ENCODE measurements at places on chromosomes 11 and 22. TPM values are rescaled to one million over a fixed set of nuclear protein-coding genes. Genes with fewer than 3 reads are reported as not detected.

The GAL3ST1 gene
- total RNA-seq, result not detected

The SCUBE2 gene
- total RNA-seq, result 0.10 TPM

The APOA4 gene
- total RNA-seq, result not detected

The TMEM191C gene
- 2.0 TPM for total RNA-seq

The ANO9 gene
- total RNA-seq, result 131 TPM

The SERPIND1 gene
- total RNA-seq, result not detected

The ANO3 gene
- not detected for total RNA-seq

The SNX15 gene
- 20.8 TPM for total RNA-seq

The CPSF7 gene
- 94.7 TPM for total RNA-seq

- H3K27ac ChIP-seq, result no peak overlapping the region
- no peak overlapping the region for H3K4me3 ChIP-seq
- no peak for DNase-seq
- H3K4me1 ChIP-seq, result no peaks in the 10 kb centered on the region
- H3K27me3 ChIP-seq, result no peaks in the 10 kb centered on the region
Measured at GRCh38 chr11:13907678-13908077, 54.8 kb upstream of the SPON1 start.

DNA sequence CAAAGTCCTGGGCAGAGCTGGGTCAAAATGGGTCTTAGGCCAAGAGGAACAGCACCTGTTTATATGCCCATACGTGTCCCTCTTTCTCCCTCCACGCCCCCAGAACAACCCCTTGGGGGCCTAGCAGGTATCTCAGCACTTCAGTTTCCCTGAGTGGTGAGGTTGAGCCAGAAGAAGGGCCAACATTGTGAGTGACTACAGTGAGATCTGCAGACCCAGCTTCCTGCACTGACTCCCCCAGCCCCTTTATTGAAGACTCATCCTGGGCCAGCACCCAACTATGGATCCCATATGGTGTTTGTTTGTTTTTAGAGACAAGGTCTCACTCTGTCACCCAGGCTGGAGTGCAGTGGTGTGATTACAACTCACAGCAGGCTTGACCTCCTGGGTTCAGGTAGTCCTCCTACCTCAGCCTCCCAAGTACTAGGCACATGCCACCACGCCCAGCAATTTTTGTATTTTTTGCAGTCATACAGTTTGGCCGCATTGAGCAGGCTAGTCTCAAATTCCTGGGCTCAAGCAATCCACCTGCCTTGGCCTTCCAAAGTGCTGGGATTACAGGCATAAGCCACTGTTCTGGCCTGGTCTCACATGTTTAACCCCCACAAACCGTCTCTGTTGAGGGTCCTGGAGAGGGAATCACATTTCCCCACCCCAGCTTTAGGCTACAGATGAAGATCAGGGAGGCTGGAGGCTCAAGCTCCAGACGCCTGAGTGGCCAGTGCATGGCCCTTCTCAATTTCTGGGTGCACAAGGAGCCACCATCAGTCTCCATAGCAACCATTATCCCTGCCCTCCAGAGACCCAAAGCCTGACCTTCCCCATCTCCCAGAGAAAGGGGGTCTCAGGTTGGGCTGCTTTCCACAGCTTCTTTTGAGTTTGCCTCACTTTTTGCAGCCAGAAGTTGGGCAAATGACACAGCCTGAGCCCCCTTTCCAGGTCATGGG is 1.7 kb upstream of the LARGE2 start:
- no peaks in the 10 kb centered on the region for H3K36me3 ChIP-seq
- H3K4me3 ChIP-seq, result peak overlapping the region; percentile 89
- peak; percentile 3 for DNase-seq
- peak overlapping the region; percentile 47 for H3K27ac ChIP-seq
- H3K27me3 ChIP-seq, result no peaks in the 10 kb centered on the region
- peaks cover 44% of the 10 kb centered on the region for H3K4me1 ChIP-seq

GRCh38 chr11:118139578-118139977 is 13.0 kb downstream of the SCN4B start:
- no peak overlapping the region for H3K27ac ChIP-seq
- H3K36me3 ChIP-seq, result peaks cover 9% of the 10 kb centered on the region

- H3K36me3 ChIP-seq, result no peaks in the 10 kb centered on the region
- H3K27me3 ChIP-seq, result no peaks in the 10 kb centered on the region
- no peak overlapping the region for H3K4me3 ChIP-seq
- H3K27ac ChIP-seq, result no peak overlapping the region
- H3K4me1 ChIP-seq, result peaks cover 17% of the 10 kb centered on the region
Measured at GRCh38 chr22:36768616-36769015, 7.3 kb downstream of the IFT27 start.

DNA sequence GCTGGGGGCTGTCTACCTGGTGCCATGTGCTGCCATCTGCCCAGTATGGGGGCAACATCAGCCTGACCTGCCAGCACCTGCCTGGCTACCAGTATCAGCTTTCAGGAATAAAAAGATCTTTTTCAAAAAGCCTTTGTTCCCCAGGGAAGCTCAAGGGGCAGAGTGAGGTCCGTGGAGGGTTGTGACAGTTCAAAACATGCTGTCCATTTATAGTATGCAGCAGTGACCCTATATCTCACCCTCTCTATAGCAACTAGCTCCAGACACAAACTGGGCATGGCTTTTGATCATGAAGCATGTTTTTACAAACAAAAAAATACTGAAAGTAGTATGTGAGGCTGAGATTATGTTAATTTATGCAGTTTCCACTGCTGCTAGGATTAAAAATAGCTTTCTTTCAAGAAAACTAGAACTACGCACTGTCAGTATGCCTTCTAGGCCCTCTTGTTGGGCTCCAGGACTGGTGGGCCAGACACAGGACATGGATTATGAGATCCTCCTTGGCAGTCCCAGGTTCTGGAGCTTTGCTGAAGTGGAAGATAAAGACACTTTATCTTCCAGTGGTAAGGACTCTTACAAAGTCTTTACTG is 23.4 kb downstream of the NAV2 start:
- no peak overlapping the region for H3K4me3 ChIP-seq
- H3K36me3 ChIP-seq, result peaks cover 4% of the 10 kb centered on the region
- no peaks in the 10 kb centered on the region for H3K4me1 ChIP-seq
- no peak overlapping the region for H3K27ac ChIP-seq
- peaks cover 10% of the 10 kb centered on the region for H3K27me3 ChIP-seq
- no peak for DNase-seq

DNA sequence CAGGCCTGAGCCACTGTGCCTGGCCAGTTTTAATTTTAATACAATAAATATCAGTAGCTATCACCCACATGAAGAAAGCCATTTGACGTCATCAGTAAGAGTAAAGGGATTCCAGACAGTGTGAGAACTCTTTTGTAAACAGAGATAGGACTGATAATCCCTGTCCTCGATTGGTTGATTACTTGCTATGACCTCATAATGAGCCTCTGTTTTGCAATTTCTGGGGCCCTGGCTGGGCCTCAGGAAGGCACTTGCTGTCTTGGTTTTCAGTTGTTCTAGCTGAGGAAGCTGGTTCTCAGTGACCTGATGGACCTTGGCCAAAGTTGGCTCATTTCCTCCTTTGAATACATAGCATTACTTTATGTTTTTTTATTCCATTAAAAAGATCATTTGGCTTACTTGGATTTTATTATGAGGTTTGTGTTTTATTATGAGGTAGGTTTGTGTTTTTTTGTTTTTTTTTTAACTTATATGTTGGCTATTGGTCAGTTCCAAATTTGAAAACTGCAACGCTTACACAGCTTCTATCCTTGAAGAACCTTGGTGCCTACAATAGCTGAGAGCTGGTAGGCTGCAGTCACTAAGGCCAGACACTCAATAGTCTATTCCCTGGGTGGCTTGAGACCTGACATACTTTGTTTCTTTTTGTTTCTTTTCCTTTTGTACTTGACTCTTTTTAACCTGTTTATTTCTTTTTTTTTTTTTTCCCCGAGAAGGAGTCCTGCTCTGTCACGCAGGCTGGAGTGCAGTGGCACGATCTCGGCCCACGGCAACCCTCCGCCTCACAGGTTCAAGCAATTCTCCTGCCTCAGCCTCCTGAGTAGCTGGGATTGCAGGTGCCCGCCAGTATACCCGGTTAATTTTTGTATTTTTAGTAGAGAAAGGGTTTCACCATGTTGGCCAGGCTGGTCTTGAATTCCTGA is 20.0 kb downstream of the MARK2 start:
- H3K36me3 ChIP-seq, result no peaks in the 10 kb centered on the region
- no peak overlapping the region for H3K4me3 ChIP-seq
- H3K27me3 ChIP-seq, result no peaks in the 10 kb centered on the region
- peak overlapping the region; percentile 75 for H3K27ac ChIP-seq
- no peak for DNase-seq

DNA sequence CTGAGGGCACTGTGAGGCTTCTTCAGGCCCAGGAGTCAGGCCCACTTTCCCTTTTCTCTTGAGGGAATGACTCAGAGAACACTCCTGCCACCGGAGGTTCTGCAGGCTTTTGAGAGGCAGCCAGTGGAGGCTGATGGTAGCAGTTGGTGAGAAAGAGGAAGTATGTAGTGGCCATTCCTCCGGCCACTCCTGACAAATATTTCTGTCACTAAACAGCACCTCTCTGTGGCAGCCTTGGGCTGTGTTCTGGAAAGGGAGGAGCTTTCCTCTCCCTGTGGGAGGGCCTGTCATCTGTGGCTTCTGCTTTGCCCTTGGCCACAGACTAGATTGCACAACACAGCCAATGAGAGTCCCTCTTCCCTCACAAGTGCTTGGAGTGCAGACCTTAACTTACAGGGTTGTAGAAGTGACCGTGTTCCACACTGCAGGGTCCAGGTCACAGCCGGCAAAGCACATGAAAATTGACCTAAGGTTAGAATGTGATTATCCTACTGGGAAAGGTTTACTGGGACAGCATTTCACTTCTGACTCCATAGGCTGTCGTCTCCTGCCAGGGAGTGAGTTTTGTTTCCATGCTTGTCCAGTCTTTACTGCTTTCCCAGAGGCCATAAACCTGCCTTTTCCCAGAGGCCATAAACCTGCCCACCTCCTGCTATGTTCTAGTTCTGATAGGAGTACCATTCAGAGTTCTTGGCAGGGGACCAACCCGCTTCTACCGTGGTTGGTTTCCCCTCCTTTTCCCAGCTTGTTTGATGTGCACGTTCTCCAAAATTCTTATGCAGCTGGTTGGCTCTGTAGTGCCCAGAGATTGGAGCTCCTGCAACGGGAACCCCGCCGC is 33.3 kb downstream of the MARK2 start:
- peaks cover 3% of the 10 kb centered on the region for H3K36me3 ChIP-seq
- H3K27ac ChIP-seq, result no peak overlapping the region
- H3K27me3 ChIP-seq, result no peaks in the 10 kb centered on the region
- H3K4me3 ChIP-seq, result peak overlapping the region; percentile 3

GRCh38 chr11:131583938-131584337 is 213.5 kb downstream of the NTM start:
- no peak overlapping the region for H3K27ac ChIP-seq
- no peak overlapping the region for H3K4me3 ChIP-seq
- H3K36me3 ChIP-seq, result no peaks in the 10 kb centered on the region

DNA sequence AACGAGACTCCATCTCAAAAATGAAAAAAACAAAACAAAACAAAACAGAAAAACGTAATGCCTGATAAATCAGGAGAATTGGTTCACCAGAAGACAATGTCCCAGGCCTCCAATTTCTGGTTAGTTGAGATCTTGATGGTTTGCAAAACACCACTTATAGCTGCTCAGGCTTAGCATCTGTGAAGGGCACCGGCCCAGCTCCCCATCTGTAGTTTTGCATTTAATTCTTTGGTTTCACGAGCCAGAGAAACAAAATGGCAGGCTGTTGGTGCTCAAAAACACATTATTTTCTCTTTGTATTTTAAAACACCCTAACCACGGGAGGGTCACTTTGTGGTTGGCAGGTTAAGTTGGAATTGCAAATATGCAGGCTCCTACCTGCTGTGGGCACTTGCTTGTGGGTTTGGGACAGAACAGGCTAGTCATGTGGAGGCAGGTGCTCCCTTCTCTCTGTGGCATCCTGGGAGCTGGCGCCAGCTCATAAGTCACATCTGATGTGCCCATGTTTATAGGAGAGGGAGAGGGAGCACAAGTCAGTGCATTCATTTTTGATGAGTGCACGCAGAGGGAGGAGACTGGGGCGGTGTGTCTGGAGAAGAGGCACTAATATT is 145.9 kb downstream of the CEP164 start:
- H3K27ac ChIP-seq, result no peak overlapping the region
- peaks cover 42% of the 10 kb centered on the region for H3K27me3 ChIP-seq
- peaks cover 5% of the 10 kb centered on the region for H3K4me1 ChIP-seq

DNA sequence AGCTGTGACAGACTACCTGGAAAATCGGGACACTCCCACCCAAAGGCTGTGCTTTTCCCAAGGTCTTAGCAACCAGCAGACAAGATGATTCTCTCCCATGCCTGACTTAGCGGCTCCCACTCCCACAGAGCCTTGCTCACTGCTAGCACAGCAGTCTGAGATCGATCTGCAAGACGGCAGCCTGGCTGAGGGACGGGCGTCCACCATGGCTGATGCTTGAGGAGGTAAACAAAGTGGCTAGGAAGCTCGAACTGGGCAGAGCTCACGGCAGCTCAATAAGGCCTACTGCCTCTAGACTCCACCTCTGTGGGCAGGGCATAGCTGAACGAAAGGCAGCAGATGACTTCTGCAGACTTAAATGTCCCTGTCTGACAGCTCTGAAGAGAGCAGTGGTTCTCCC is 84.9 kb downstream of the SMCO4 start:
- no peak overlapping the region for H3K4me3 ChIP-seq
- H3K27ac ChIP-seq, result no peak overlapping the region
- no peaks in the 10 kb centered on the region for H3K36me3 ChIP-seq

DNA sequence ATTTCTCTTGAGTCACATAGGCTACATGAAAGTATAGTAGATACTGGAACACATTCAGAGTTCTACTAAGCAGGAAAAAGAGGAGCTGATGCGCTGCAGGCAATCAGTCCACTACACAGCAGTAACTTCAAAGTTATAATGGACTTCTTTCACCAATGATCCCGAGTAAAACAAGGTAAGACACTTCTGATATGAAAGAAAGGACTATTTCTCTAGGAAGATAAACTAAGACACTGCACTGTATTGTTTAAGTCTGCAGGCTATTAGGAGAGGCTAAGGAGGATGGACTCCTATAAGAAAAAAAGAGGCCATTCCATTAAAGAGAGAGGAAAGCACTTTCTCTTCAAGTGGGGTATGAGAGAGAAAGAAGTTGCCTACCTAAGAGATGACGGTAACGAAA is 31.6 kb upstream of the ARL14EP start:
- H3K4me1 ChIP-seq, result peaks cover 2% of the 10 kb centered on the region
- peaks cover 13% of the 10 kb centered on the region for H3K27me3 ChIP-seq
- H3K36me3 ChIP-seq, result no peaks in the 10 kb centered on the region
- H3K27ac ChIP-seq, result no peak overlapping the region
- H3K4me3 ChIP-seq, result no peak overlapping the region
- DNase-seq, result no peak

- peaks cover 44% of the 10 kb centered on the region for H3K27me3 ChIP-seq
- H3K36me3 ChIP-seq, result peaks cover 4% of the 10 kb centered on the region
- peaks cover 7% of the 10 kb centered on the region for H3K4me1 ChIP-seq
- DNase-seq, result no peak
Measured at GRCh38 chr11:72598906-72599305, 75.3 kb downstream of the PDE2A start.

GRCh38 chr11:35651263-35651662 is 11.3 kb upstream of the TRIM44 start:
- peaks cover 72% of the 10 kb centered on the region for H3K27me3 ChIP-seq
- no peak for DNase-seq
- peaks cover 4% of the 10 kb centered on the region for H3K36me3 ChIP-seq

DNA sequence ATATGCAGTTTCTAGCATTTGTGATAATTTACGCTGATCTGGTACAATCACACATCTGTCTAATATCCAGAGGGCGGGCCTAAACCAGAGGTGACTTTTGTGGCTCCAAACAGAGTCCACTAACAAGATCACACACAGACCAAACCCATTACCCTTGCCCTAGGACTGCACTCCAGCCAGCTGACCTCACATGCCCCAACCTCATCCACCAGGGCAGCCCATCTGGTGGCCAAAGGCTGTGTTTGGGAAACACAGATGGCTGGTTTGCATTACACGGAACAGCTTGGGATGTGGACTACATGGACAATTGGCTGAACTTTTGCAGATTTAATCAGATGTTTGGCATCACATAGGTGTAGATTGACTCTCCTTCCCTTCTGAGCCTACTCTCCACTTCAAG is 228.2 kb downstream of the GRIK4 start:
- H3K27ac ChIP-seq, result no peak overlapping the region
- DNase-seq, result no peak
- peaks cover 2% of the 10 kb centered on the region for H3K4me1 ChIP-seq
- no peak overlapping the region for H3K4me3 ChIP-seq

All from T-helper 17 cell (primary cell).